ENCODE measurements at places on chromosomes 16 and 17.

GRCh38 chr17:42720996-42721583 is 23.8 kb downstream of the EZH1 start:
- peak; percentile 92 for DNase-seq

DNA sequence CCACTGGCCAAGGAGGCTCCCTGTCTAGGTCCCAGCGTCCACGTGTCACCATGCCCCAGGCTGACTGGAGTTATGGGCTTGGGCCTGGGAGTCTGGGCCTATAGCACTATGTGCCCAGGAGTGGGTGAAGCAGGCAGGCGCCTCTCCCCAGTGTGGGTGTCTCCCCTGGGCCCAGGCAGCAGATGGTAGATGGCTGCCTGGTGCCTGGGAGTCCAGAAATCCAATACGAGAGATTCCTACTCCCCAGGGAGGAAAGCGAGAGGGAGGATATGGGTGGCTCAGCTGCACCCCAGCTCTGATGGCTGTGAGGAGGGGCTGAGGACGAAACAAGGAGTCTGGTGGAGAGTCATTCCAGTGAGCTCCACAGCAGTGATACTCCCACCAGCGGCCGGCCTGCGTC is 5.0 kb downstream of the KCNH6 start:
- DNase-seq, result no peak

GRCh38 chr17:3691617-3692067 is 4.3 kb downstream of the P2RX5 start:
- no peak for DNase-seq

- DNase-seq, result no peak
Observed at GRCh38 chr16:11117576-11118211, 138.3 kb downstream of the SOCS1 start.

DNA sequence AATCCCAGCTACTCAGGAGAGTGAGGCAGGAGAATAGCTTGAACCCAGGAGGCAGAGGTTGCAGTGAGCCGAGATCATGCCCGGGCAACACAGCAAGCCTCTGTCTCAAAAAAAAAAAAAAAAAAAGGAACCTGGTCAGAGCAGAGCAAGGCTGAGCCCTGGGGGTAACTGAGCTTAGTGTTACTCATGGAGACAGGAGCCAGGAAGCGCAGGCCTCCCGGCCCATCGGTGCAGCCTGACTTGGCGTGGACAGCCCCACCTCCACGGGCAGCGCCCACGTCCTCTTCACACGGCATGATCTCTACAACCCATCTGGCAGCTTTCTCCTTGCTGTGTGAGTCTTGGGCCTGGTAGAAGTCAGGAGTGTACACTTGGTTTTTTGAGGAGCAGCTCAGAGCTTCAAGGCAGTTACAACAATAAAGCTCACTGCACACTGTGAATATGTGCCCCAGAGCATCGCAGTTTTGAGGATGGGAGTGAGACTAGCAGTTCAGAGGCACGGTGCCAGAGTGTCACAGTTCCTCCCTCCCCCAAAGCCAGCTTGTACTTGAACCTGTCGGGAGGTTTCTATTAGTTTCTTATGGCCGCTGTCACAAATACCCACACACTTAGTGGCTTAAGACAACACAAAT is 129.9 kb downstream of the RAP1GAP2 start:
- DNase-seq, result peak; percentile 61

- DNase-seq, result no peak
Observed at GRCh38 chr16:79104567-79104966, 496.0 kb downstream of the MAF start.

- DNase-seq, result no peak
Observed at GRCh38 chr17:48106802-48107136, 797 bp upstream of the SNX11 start.

GRCh38 chr16:24918641-24919040 is 72.9 kb downstream of the SLC5A11 start:
- no peak for DNase-seq

GRCh38 chr17:78045316-78045715 is 83.2 kb downstream of the TMC6 start:
- DNase-seq, result no peak

DNA sequence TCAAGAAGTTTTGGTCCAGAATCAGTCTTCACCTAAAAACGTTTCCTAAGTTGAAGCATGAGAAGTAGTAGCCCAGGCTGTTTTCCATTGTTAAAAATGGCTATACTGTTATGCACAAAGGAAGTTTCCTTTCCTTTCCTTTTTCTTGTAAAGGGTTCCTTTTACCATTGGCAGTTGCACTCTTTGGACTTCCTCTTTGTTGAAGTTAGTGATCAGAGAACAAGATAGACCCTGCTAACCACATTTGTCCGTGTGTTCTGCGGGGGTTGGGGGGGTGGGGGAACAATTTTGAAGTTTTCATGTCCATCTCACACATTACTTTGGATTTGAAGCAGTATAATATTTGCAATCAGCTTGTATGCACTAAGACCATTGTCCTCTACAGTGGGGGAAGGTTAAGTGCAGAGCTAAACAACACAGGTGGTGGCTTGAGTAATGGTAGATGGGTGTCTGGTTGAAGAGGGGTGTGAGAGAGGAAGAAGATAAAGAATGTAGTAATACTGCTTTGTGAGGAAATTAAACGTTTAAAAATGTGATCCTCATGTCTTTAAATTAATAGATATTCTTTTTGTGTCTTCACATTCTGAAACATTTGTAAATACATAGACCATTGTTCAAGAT is 1.4 kb downstream of the LPCAT2 start:
- DNase-seq, result peak; percentile 50

DNA sequence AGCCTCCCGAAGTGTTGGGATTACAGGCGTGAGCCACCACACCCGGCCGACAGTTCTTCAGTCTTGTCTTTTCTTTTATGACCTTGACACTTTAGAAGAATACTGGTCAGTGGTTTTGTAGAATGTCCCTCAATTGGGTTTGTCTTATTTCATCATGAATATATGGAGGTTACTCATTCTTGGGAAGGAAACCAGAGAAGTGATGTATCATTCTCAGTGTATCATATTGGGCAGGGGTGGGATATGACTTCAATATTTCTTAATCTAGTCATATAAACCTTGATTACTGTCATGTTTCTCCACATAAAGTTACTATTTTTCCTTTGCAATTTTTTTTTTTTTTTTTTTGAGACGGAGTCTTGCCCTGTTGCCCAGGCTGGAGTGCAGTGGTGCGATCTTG is 36.9 kb downstream of the SNTB2 start:
- DNase-seq, result no peak

- peak; percentile 32 for DNase-seq
Observed at GRCh38 chr17:39197380-39198185, at the start of gene CACNB1. Gene CACNB1 (minus strand): TSS chr17:39197669. CDS start chr17:39197495, 174 bp downstream.

DNA sequence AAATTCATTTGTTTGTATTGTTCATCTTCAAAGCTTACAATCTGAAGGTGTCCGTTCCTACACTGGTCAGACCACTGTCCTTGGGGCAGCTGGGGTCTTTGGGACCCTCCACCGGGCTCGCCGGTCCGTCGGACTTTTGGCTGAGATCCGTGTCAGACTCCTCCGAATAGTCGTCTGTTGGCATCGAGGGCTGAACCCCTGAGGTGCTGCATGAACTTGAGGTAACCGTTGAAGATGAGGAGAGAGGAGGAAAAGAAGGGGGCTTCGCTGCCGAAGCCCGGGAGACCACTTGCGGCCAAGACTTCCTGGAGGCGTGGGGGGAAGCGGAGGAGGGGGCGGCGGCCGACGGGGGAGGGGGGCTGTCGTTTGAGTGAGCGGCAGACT is 260.8 kb downstream of the ZFHX3 start:
- DNase-seq, result no peak

- DNase-seq, result no peak
Observed at GRCh38 chr17:78197147-78197832, 10.1 kb downstream of the AFMID start.

DNA sequence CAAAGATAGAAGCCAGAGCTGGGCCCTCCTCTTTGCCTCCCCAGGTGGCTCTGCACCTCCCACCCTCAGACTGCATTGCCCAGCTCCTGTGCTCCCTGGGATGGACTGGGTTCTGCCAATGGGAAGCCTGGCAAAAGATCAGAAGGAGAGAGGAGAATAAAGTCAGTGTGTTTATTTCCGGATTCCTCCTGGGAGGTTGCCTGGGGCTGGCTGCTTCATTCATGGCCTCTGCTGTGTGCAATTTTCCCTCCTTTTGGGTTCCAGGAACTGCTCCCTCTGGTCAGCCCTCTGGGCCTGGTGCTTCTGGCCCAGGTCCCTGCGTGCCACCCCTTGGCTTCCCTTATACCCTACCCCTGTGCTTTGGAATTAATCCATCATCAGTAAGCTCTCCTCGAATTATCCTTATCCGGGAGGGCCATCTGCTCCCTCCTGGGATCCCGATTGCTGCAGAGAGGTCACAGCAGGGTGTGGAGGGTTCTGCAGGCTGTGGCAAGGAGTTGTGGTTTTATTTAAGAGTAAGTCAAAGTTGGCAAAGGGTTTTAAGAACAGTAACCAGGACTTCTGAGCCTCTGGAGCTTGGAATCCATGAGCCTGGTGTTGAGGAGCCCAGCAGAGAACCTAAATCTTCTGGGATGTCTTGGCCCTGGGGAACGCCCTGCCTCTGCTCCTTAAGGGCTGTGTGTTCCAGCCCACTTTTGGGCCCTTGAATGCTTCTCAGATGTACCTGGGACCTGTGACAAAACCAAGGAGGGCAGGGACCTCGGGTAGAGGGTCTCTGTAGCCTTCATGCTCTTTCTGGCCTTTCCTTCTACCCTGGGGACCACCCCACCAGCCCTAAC is 8.2 kb upstream of the MMP2 start:
- no peak for DNase-seq

DNA sequence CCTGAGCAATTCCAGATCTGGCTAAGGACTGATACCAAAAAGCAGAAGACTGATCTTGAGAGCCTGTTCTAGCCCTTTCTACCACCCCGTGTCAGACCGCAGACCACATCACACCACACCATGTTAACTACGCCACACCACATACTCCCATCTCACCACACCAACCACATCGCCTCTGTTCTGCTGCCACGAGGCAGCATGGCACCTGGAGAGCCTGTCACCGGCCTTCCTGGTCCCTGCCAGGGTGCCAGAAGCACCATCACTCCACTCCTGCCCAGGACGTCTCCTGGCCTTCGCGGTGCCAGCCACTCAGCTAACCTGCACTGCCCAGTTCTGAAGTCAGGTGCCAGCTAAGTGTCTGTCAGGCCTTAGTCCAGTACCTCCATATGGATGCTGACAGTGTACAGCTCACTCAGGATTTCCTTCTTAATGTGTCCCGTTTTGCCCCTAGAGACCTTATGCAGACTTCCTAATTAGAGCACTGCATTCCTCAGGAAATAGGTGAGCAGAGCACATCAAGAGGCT is 37.2 kb upstream of the BCAR1 start:
- no peak for DNase-seq

DNA sequence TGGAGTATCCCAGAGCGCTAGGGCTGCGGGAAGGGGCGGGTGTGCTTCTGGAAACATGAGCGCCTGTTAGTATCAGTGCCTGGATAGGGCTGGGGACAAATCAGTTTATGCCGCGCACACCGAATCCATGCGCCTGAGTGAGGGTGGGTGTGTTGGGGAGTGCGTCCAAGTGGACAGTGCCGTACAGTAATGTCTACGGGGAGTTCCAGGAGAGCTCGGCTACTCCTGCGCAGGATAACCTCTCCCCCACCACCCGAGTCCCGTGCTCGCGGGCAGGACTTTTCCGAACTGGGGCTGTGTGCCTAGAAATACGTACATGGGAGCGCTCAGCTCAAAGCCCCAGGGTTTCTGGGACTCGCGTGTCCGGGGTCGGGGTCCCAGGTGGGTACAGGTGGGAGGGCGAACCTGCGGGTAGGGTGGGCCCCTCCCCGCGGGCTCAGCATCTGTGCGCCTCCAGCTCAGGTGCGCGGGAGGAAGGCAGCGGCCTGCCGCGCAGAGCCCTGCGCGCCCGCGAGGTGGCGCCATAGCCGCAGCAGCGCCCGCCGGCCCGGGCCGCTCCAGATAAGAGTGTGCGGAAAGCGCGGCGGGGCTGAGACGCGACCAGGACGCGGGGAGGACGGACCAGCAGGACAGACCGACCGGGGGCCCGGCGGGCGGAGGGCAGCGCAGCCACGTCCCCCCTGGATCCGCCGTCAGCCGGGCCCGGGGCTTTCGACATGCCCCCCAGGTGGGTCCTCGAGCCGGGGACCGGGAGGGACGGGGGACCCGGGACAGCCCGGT is at the start of gene HIC1:
Gene HIC1, plus strand, starts transcription at position 592 of the 780 bp plus-strand sequence. CDS start 1,588 bp downstream, outside the sequence.
- peak; percentile 84 for DNase-seq

GRCh38 chr17:14297161-14297851 is 3.6 kb upstream of the HS3ST3B1 start:
- peak; percentile 61 for DNase-seq

GRCh38 chr17:48416971-48417370 is 13.0 kb downstream of the SKAP1 start:
- no peak for DNase-seq

All from suppressor macrophage treated with lipopolysaccharide for 1 hour (primary cell).